ENCODE measurements at places on chromosomes 6 and 20.

DNA sequence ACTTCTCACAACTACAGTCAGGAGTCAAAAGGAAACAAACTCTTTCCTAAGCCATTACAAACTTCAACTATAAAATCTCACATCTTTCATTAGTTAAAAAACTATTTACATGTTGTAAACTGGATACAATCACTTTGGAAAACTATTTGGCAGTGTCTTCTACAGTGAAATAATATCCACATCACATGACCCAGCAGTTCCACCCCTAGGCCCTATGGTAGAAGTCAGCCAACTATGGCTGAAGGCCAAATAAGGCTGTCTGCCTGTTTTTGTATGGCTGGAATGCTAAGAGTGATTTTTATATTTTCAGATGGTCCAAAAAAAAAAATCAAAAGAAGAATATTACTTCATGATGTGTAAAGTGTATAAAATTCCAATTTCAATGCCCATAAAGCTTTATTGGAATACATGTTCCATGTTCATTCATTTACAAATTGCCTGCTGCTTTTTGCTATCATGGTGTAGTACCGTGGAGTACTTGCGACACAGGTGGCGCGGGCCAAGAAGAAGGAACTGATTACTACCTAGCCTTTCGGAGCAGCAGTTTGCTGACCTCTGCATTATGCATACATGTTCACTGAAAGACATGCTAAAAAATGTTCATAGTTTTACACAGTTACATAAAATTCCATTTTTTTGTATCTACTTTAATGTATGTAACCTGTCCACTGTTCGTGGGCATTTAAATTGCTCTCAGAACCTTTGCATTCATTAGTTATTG lies 129.0 kb downstream of the KIF16B start:
- DNase-seq = no peak

DNA sequence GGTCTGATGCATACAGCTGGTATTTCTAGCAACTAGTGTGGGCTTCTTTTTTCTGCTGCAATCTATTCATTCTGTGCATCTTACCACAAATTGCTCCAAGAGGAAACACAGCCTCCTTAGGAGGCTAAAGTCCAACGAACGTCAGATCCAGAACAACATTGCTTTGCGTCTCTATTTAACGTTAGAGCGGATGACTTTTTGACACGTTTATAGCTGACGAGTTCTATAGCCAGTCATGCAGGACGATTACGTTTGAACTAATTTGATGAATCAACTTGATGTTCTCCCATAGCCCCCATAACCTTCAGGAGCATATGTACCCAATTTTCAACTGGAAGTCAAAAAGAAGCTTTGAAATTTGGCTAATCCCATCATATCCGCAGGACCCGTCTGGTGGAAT lies 59.9 kb downstream of the TSHZ2 start:
- DNase-seq = no peak

DNA sequence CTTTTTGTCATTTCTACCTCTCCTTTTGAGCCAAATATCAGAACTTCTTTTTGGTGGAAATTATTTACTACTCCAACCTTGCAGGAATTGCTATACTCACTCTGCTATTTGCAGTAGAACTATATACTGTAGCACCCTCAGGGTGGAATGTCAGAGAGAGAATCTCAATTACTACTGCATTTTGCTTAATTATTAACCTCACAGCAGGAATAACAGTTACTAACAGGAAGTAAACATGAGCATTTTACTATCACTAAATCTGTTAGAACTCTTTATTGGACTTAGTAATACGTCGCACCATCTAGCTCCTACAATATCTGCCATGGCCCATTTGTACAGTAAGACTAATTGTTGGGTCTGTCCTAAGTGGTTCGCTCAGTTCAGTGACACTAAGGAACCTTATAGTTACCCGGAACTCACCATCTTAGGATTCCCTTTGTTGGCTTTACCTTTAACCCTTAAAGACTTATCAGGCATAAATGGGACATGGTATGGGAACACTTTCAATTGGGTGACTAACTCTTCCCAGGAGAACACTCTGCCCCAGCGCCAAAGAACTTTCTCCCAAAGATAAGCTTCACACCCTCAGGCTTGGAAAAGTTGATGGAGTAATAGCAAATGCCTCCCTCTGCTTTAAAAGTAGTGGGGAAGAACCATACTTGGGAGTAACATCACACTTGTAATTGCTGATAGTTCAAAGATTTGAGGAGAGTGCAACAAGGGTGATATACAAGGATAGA lies 38.8 kb downstream of the PLN start:
- no peak for DNase-seq

GRCh38 chr6:144344646-144345045 lies 59.5 kb downstream of the UTRN start:
- no peak for DNase-seq

DNA sequence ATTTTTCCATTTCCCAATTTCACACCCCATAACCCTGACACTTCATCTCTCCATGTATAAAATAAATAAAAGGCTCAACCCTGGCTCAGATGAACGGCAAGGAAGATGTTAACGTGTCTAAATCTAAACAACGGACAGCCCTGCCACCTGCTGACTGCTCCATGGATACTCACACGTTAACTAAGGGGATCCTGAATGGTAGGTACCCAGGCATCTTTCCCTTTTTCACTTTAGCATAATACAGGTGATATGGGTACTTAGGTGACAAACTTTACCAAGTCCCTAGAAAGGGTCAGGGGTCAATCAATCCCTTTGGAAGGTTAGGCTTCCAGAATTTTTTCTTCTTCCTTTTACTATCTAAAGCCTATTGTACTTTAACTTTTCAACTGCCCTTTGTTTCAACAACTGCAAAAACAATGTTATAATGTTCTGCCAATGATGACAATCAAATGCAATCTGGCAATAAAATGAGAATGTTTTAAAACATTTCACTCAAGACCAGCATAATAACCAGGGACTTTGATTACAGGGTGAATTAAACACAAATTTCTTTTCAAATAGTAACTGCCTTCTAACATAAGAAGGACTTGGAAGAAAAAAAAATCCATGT lies 52.4 kb upstream of the IPCEF1 start:
- DNase-seq = no peak

GRCh38 chr20:57777911-57778310 lies 68.1 kb upstream of the PMEPA1 start:
- DNase-seq = no peak

GRCh38 chr20:227439-228105 lies 514 bp downstream of the DEFB129 start:
- DNase-seq = no peak

GRCh38 chr20:12391099-12391498 lies 473.4 kb downstream of the BTBD3 start:
- no peak for DNase-seq

DNA sequence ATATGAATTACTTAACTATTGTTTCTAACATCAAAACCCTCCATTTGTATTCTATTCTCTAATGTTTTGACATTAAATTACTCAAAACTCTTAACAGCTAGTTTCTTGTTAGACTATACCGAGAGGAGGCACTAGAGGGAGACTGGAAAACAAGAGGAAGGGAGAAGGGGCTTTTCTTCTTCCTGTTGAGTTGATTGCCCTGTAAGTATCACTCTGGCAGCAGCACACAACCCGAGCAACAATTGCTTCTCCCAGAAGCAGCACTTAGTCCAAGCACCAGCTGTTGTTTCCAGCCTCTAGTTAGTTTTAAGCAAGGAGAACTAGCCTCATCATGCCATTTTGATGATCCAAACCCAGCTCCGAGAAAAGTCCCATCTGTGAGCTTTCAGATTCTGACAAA lies 603.8 kb downstream of the PRKN start:
- DNase-seq = no peak

DNA sequence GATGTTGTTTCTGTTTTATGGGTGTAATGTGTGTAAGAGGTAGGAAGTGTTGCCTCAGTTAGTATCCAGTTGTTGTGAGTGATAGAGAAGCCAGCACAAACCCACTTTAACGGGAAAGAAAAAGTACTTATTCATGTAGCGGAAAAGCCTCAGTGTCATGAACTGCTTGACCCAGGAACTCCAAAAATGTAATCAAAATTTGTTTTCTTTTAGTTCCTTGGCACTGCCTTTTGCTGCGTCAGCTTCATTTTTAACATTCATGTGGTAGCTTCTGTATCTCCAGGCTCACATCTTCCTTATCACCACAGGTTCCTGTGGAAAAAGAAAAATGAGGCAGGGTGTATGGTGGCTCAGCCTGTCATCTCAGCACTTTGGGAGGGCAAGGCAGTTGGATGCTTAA lies 46.4 kb upstream of the CCDC28A start:
- DNase-seq = no peak

- DNase-seq = no peak
Observed at GRCh38 chr6:96301023-96301422, 220.6 kb upstream of the UFL1 start.

GRCh38 chr20:12074111-12074655 lies 156.5 kb downstream of the BTBD3 start:
- DNase-seq = no peak

DNA sequence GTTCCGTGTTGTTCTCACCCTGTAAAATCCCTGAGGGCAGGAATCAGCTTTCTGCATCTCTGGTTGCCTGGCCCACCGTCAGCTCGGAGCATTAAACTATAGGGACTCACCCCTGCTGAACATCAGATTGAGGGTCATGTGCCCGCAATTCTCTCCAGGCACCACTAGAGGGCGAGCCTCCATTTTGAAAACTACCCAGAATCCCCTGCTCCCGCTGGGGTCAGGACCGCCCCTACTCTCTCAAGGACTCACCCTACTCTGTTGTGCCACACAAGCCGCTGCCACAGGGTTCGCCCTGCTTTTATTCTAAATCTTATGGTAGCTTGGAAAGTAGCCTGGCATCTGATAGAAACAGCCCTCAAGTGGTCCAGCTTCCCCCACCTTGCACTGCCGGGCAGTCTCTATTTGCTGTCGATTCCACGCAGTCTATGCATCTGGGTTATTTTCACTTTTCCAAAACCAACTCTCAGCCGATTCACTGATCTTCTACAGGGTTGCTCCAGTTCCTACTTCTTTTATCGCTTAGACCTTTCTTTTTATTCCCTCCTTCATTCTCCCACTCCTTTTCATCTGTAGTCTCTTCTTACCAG lies 244.1 kb upstream of the QKI start:
- DNase-seq = no peak

GRCh38 chr6:85368631-85369030 lies 81.3 kb upstream of the NT5E start:
- no peak for DNase-seq

DNA sequence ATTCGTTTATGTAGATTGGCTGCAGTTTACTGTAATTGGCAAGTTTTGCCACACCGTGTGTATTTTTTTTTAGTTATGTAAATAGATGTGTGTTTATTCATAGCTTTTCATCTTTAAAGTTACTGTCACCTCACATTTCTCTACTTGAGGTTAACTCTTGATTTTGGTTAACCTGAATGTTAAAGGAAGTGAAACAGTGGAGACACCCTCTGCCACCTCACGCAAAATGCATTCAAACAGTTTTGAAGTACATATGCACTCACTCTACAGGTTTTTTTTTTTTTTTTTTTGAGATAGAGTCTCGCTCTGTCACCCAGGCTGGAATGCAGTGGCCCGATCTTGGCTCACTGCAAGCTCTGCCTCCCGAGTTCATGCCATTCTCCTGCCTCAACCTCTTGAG lies 17.7 kb downstream of the OR2A4 start:
- no peak for DNase-seq

DNA sequence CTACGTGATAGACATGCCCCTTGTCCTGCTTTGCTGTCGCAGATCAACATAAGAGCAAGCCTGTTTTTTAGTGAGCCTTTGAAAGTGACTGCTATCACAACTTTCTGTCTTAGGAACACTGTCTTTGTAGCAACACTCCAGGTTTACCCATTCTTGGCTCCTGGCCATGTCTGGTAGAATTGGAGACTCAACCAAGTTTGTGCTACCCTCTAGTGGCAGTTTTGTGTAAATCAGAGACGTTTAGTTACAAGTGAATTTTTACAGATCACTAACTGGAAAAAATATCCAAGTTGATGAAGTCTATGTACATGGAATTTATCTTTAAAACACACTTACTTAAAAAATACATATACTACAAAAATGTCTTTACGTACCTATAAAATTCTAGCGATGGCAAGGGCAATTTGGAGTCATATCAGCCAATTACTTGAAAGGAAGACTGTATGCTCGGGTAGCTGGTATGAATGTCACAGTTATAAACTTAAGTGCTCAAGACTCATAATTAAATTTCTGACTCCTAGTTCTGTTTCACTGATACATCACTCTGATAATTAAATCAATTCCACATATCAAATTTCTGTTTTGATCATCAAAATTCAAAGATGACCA lies 101.4 kb downstream of the ADGB start:
- DNase-seq = no peak

GRCh38 chr6:106290954-106291353 lies 34.6 kb downstream of the ATG5 start:
- DNase-seq = no peak

DNA sequence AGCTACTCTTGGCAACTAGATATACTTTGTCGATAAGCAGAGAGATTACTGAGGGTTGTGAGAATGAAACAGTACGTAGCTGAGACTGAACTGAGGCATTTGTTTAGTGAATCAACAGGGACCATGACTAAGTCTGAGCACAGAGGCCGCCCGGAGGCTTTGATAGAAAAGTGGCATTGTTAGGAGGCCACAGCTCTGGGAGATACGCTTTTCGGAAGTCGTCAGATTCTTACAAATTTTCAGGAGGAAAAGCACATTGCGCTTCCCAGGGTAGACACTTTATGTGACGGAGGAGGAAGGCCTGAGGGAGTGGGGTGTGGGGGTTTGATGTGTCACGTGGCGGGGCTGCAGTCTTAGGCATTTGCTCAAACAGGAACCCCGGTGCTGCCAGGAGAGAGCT lies 69.4 kb downstream of the PSMG4 start:
- DNase-seq = no peak

DNA sequence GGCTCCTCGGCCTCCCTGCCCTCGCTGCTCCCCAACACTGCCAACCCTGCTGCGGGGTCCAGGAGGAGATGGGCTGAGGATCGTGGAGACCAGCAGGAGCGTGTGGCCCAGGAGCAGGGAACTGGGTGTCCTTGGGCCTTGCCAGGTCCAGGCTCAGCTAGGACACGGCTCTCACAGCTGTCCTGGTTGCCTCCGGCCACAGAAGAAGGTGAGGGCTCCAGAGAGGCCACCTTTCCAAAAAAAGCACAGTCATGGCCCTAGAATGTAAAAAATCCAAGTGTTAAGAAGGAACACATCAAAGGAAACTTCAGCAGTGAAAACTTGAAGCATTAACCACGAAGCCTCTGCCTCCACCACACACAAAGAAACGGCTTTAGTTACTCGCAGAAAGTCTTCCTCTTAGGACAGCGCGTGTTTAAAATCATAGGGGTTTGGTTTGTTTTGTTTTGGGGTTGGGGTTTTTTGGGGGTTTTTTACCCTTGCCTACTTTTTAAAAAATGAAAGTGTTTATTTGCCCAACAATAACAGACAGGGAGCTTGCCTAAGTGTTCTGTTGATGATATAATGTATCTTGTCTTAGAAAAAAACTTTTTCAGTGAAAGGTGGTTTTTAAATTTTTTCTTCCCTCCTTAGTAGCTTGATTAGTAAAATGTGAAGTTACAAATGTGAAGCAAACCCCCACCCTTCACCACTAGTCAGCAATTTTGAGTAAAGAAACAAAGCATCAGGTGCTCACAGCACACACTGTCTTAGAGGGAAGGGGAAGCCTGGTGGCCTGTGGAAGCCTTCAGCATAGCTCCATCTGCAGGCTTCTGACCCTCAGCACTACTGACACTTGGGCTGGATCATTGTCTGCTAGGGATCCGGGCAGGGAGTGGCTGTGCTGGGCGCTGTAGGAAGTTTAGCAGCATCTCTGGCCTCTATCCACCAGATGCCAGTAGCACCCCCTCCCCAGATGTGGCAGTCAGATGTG lies 60.0 kb downstream of the PTPN1 start:
- DNase-seq = no peak

All from GM12892 (cell line).